ENCODE measurements at places on chromosomes 4 and X.

DNA sequence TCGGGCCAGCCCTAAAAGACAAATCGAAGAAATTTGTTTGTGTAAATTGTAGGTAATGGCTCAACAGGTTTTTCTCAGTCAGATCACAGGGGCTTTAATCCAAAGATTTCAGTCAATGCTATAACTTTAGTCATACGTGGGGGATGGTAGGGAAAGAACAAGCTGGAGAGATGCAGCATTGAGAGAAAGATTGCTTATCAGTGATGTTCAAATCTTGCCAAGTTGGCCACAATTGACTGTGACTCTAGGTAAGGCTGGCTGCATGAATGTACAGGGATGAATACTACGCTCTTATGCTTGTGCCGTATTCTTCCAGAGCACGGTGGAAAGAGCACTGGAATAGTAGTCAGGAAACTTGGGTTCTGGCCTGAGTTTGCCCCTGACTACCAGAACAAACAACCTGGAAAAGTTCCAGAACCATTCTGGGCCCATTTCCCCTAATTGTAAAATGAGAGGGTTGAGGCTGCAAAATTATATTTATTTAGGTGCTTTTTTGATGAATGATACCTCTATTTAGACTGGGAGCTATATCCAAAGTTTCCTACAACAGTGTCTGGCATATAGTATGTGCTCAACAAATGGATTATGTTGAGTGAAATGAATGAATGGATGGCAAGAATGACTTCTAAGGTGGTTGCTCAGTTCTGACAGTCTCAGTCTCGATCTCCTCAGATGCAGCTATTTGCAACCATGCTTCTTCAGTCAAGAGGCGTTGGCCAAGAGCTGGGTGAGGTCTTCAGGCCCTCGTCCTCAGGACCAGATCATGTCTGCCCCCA is 44.4 kb downstream of the TSC22D3 start:
- DNase-seq: no peak

- DNase-seq: no peak
These were observed 168.2 kb downstream of the AMELX start for GRCh38 chrX:11461201-11462001.

DNA sequence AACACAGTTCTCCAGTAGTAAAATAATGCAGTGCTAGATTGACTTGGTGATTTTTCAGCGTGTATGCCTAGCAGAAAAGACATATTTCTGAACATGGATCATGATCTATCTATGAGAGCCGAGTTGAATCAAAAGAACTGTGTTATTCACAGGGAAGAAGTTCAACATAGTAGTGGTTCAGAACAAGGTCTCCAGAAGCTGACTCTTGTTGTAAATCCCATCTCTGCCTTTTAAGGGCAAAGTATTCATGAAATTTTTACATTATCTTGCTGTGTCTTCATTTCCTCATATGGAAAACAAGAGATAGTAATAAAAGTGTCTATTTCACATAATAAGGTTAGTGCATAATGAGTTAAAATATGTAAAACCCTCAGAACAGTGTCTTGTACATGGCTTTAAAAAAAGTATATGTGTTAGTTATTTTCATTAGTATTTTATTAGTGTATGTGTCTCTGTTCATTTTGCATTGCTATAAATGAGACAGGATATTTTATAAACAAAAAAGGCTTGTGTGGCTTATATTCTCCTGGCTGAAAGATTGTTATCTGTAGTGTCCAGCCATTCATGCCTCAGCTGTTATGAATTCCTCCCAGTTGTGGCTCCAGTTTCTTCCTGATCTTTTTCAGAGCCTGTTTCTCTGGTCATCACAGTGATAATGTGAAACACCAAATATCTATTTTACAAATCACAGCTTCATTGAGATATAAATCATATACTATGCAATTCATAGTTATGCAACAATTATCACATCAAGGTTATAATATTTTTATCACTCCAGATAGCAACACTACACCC is 1351.2 kb downstream of the STIM2 start:
- no peak for DNase-seq

DNA sequence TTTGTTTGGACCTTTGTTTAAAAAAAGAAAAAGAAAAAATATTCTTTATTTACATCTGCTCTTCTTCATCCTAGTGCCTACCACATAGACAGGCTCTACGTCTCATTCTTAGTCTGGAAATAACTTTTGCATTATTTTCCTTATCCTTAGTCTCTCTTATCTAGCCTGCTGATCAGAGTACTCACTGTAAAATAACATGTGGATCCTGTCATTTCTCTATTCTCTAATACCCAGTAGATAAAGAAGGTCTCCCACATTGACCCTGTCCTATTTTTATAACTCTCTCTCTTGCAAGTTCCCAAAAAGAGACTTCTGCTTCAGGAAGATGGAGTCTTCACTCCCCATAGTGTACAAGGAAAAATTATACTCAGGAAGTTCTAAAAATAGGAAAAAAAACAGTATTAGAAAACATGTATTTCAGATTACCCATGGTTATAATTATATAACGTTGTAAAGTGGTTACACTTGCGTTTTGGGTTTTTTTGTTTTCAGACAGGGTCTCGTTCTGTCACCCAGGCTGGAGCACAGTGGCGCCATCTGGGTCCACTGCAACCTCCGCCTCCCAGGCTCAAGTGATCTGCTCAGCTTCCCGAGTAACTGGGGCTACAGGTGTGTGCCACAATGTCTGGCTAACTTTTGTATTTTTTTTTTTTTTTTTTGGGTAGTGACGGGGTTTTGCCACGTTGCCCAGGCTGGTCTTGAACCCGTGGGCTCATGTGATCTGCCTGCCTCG is 23.8 kb downstream of the ZFX start:
- DNase-seq: no peak

GRCh38 chr4:158397781-158398180 is 123.9 kb upstream of the RXFP1 start:
- DNase-seq: no peak

Data from right lobe of liver (tissue), 6 donors.